ENCODE measurements at places on chromosomes 5 and 9. TPM values are rescaled to one million over a fixed set of nuclear protein-coding genes. Genes with fewer than 3 reads are reported as not detected.

DNA sequence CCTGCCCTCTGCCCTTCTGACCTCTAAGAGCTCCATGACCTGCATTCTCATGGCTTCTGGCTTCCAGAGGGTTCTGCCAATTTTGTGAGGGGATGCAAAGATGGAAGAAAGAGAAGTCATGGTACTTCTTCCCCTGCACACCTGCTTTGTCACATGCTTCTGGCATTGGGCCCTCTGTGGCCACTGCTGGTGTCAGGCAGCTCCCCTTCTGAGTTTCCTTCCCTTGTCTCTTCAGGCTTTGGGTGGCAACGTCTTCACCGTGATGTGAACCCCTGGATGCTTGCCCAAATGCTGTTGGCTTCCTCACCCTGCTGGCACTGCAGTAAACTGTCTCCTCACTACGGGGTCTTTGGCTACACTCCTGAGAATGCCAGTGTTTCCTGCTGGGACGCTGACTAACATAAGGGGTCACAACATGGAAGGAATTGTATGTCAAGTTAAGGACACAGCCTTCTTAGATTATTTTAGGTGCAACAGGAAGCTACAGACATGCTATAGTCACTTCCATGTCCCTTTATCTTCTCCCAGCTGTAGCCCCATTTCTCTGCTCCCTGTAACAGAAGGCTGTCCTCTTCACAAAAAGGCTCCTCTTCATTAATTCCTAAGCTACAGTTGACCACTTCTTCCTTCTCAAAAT, 8.9 kb upstream of the CLINT1 start:
- no peak for DNase-seq

- DNase-seq, result no peak
These were observed 687.6 kb downstream of the CETN3 start for GRCh38 chr5:89721931-89722330.

Gene PCDHGB5
- 7.1 TPM for total RNA-seq

GRCh38 chr5:10746711-10747110, 14.3 kb downstream of the DAP start:
- peak; percentile 81 for DNase-seq
